Fibroblast of skin of left quadriceps (primary cell): ENCODE measurements at places on chromosomes 1 and 21.

GRCh38 chr1:185353124-185353523, 36.1 kb upstream of the IVNS1ABP start:
- DNase-seq: no peak

GRCh38 chr1:160129966-160130365, 14.4 kb downstream of the ATP1A2 start:
- no peak for DNase-seq

- DNase-seq: no peak
Measured at GRCh38 chr1:172040466-172040865, 199.2 kb downstream of the DNM3 start.

DNA sequence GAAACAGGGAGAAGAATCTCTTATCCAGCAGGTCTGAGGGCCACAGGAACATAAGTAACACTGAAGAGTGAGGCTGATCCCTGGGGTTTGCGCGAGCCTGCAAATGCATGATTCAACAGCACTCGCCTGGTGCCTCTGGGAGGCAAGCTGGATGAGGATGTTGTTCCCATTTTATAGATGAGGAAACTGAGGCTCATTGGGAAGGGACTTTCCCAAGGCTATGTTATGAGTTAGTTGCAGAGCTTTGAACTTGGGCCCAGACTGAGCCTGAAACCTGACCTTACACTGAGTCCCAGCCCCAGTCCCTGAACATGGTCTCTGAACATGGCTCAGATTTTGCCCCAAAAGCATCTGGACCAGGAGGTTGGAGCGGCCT, 27.7 kb upstream of the POU3F1 start:
- DNase-seq: no peak

- no peak for DNase-seq
Measured at GRCh38 chr1:229340496-229340895, 2.4 kb downstream of the CCSAP start.
